ENCODE measurements at places on chromosomes 1 and 21.

DNA sequence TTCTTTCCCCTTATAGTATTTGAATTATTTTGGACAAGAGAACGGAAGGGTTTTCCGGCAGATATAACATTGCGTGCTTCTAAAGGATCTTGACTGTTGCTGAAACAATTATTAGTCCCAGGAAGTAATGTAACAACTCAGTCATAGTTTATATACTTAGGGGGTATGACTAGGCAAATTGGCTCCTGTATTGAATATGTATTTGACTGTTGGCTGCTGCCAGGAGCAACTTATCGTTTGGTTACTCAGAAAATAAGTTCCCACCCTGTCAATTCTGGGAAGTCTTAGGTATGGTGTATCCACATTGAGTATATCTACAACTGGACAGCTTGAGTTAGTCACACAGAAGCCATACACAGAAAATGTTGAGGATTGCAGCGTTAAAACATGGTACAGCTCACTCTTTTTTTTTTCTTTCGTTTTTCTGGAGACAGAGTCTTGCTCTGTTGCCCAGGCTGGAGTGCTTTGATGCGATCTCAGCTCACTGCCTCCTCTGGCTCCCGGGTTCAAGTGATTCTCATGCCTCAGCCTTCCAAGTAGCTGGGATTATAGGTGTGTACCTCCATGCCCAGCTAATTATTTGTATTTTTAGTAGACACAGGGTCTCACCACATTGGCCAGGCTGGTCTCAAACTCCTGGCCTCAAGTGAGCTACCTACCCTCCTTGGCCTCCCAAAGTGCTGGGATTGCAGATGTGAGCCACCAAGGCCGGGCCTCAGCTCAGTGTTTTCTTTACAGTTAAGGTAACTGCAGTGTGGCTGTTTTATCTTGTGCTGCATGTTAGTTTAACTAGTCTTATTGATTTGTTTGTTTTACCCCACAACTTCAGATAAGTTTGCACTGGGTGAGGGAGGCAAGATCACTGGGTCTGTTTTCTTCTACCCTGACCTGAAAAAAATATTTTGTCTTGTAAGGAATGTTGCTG is 10.2 kb downstream of the SMAP2 start:
- peak; percentile 85 for DNase-seq

DNA sequence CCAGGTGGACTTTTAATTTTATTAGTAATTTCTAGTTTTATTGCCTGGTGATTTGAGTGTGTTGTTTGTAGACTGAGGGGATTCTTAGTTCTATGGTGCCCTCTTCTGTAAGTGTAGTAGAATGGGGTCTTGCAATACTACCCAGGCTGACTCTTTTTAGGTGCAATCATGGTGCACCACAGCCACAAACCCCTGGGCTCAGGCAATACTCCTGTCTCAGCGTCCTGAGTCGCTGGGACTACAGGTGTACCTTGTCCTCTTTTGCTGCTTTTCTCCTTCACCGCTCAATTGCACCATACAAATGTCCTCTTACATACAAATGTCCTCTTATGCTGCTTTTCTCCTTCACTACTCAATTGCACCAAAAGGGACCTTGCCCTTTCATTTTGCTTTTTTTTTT is 43.1 kb downstream of the SCP2 start:
- DNase-seq, result peak; percentile 54

GRCh38 chr1:160879056-160879455 is 5.9 kb downstream of the ITLN1 start:
- DNase-seq, result no peak

DNA sequence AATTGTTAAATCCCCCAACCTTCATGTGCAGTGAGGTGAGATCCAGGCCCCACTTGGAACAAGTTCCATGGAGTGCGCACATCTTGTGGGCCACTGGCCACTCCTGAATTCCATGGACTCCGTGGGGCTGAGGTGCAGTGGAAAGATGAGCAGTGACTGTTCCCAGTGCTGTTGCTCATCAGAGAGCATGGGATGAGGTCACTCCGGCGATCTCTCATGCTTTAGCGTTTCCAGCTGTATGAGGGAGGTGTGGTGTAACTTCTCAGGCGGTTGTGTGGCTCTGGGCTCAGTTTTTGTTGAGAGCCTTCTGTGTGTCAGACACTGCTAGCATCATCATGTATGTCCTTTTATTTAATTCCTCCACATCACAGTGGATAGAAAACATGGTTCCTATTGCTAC is 96.2 kb downstream of the GALNT2 start:
- peak; percentile 94 for DNase-seq

DNA sequence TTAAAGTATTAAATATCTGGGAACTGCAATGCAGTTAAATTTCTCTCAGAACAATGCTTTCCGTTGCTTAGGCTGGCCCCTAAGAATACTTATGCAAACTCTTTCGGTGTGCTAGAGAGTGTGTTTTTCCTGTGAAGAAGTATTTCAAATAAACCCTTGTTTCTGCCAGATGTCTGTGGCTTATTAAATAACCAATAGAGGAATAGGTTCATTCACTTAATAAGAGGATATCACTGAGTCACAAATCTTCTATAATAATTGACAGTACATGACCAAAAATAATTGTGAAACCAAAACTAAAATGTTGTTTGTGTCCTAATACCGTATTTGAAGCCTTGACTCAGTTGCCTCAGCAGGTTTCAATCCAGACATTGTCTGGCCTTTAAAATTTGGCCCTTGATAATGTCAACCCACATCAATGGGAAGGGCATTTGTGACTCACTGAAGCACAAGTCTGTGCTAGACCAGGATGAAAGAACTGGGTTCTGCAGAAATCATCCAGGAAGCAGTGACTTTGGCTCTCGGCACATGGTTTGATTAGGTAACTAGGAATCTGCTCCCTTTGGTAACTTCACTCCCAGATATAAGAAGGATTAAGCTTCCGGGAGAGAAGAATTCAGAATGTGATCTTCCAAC is 104.2 kb upstream of the BARHL2 start:
- peak; percentile 6 for DNase-seq

DNA sequence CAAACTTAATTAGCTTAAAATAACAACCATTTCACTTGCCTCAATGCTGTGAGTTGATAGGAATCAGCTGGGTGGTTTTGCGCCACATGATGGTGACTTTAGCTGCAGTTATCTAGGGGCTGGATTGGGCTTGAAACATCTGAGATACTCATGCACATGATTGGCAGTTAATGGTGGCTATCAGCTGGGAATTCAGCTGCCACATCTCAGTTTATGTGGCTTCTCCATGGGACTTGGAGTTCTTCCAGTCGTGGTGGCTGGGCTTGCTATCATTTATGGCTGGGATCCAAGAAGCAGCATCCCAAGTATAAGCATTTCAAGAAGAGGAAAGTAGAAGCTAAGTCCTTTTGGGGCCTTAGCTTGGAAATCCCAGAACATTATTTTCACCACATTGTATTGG is 36.4 kb downstream of the PDC start:
- DNase-seq, result peak; percentile 64

- no peak for DNase-seq
Measured at GRCh38 chr21:17488620-17489019, 24.2 kb upstream of the CXADR start.

- no peak for DNase-seq
Measured at GRCh38 chr21:46121286-46122221, 23.6 kb downstream of the COL6A2 start.

DNA sequence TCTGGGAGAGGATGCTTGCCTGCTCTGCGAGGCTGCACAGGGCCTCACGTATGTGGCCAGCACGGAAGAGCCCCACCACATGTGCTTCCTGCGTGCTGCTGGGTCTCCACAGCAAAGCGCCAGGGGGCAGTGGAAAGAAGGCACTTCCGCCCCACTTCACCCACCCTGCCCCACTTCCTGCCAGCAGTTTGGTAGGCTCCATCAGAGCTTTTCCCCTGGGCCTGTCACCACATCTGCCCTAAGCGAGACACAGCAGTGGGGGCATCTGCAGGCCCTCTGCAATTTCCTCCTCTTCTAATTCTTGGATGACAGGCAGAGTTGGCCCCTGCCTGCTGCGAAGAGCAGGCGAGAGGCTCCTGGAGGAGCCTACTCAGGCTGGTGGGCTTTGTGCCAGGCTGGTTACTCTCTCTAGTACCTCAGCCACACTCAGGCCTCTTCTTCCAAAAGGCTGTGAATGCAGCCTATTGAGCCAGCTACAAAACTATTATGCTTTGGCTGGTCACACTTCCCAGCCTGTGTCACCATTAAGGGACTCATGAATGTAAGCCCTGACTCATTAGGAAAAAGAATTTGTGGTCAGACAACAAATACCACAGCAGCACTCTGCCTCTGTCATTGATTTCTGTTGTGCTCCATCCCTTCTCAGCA is 25.0 kb downstream of the CD244 start:
- DNase-seq, result peak; percentile 8

DNA sequence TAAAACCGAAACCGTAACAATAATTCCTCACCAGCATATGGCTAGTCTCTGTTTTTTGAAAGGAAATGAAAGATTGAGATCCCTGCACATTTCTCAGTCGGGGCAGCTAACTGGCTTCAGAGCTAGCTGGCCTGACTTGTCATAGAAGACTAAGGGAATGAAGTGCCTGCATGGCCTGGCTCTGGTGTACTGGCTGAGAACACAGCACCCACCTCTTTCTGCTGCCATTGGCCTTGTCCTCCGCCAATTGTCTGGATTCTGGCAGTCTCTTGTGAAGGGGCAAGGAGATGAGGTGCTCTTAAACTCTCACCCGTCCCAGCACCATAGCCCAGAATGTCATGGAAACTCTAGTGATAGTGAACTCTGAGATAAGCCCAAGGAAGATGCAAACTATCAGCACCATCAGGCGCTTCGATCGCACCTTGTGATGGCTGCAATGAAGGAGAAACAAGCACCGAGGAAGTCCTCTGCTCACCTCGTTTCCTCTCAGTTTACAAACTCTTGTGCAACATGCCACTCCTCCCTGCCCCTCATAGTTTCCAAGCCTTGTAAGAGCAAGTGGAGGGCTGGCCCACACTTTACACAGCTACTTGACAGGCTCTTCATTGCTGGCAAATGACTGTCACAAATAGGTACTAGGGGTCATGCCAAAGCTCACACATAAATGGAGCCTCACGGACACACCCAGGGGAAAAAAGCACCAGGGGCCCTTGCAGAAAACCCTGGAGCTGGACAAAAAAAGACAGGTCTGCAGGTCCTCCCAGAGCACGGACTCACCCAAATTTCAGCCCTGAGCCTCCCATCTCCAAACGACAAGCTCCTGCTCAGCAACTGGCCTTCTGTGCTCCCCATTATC is 16.4 kb downstream of the INPP5B start:
- peak; percentile 14 for DNase-seq

DNA sequence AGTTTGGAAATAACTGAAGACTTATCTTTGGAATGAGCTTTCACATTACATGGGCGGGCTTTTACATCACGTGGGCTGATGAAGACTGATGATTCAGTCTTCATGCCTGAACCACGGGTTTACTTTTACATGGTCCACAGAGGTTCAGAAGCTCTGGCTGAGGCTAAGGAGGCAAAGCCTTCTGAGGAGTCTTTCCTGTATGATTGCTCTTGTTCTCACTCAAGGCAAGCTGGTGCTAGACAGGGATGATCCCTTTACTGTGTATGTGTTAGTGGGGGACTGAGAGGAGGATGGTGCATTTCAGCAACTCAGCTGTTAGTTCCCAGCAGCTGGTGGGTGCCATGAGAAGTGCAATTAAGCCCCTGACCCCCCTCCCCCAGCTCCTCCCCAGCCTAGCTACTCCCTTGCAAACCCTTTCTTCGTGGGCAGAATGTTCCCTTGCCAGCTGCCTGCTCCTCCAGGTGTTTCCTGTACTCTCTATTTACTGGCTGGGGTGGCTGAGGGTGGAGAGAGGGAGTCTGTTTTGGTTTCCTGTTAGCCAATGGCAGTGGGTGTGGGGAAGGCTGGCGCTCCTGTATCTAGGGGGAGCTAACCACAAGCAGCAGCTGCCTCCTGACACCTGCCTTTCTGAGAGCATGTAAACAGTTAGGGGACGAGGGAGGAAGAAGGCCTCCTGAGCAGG is 15.4 kb downstream of the BTG2 start:
- peak; percentile 65 for DNase-seq

- peak; percentile 37 for DNase-seq
Measured at GRCh38 chr1:150582371-150582770, 3.0 kb upstream of the MCL1 start.

DNA sequence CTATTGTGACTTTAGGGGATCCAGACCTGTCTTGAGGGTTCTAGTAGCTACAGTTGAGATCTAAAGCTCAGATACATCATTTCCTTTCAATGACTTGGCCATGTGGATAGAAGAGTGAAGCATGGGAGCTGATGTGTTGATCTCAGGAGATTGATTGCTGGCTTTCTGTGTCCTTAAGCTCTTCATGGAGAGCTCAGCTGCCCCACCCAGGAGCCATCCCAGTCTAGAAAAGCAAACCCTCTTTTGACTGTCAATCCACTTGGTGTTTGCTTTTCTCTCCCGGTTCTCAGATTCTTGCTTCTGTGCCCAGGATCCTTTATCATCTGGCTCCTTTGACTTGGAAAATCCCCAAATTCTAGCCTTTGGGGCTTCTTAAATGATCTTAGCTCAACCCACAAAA is 87.2 kb downstream of the ATP1A1 start:
- no peak for DNase-seq

DNA sequence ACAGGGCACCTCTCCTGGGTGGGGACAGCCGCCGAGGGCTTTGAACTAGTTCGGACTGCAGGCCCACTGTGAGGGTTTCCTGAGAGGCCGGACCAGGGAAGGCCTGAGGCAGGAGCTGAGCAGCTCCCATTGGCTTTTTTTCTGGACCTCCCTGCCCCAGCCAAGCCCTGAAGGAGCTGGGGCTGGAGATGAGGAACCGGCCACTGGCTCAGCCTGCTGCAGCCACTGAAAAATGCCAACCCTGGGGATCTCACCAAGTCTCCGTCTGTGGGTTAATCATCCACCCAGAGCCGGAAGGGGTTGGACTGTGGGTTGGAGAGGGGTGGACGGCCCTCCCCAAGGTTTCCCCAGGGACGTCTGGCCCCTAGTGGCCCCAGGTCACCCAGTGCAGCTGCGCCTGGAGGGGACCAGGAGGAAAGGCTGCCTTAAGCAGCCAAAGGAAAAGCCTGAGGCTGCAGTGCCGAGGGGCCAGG is 2.5 kb downstream of the VWA1 start:
- no peak for DNase-seq

- DNase-seq, result peak; percentile 42
Measured at GRCh38 chr1:17719874-17720273, 35.3 kb upstream of the ACTL8 start.

- no peak for DNase-seq
Measured at GRCh38 chr1:37493336-37494098, 19.1 kb downstream of the ZC3H12A start.

DNA sequence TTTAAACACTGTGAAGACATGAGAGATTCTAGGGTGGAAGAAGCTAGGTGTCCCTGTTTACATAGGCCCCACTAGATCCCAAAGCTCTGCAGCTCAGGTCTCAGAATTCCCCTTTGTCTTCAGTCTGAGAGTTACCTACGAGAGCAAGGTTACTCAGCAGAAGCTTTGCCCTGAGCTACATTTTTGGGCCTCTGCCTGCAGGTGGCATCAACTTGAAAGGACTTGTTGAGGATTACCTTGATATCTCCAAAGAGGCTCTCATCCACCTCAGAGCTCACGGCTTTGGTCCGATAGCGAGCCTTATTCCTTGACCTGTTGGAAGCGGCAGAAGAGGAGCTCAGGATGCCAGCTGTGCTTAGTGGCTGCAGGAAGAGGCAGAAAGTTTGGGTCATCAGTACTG is 7.0 kb downstream of the CFAP45 start:
- DNase-seq, result no peak
